Nephron progenitor cell (in vitro differentiated cells): ENCODE measurements at places on chromosomes 4 and X.
A peak's percentile ranks its signal among the peaks of the same experiment; 100 is the strongest.

DNA sequence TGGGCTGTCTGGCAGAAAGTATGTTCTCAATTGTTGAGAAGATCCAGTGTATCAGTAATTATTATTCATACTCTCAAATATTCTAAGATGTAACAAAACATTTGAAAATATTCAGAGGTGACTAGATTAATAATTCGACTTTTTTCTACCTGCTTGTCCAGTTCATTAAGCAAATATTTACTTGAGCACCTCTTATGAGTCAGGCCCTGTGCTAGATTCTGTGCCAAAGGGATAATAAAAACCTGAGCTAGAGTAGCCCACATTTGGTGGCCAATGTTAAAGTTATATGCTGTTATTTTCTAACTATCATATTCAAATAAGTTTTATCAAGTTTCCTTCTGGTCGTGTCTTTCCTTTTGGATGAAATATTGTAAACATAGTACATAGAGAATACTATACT, 58.5 kb downstream of the ARHGAP10 start:
- DNase-seq = no peak

- DNase-seq = no peak
These were observed 114.8 kb upstream of the MAP9 start for GRCh38 chr4:155491336-155492120.

- no peak for DNase-seq
These were observed 23.2 kb upstream of the GAB1 start for GRCh38 chr4:143313521-143313920.

- DNase-seq = no peak
These were observed 56.1 kb upstream of the HELT start for GRCh38 chr4:184962125-184962638.

DNA sequence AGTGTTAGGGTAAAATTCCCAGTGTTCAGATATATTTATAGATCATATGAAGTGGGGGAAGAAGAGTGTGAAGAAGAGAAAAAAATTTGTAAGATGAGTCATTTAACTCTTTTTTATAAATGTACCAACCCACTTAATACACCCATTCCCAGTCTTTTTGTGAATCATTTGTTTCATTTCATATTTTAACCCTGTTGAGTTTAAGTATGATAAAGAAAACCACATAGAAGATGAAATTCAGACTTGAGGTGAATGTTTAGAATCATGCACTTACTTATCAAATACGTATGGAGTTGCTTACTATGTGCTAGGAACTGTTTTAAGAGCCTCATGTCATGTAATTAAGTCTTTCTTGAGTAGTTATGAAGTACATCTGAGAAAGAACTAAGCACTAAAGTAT, 56.6 kb upstream of the DAPP1 start:
- no peak for DNase-seq

DNA sequence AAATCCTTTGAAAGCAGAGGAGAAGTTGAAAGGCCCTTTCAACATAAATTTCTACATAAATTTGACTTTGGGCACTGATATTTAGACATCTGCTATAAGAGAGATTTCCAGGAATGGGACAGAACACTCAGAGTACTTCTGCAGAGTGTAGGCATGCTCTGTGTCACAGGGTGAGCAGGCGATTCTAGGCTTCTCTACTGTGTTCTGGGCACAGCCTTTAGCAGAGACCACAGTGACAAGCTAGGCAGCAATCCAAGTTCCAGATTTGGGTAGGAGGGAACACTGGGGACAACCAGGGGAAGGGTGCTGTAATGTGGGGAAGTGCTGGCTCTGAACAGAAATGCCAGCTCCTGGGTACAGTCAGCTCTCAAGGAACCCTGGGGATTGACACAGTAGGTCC, 6.9 kb downstream of the MAGEA10 start:
- DNase-seq = no peak

DNA sequence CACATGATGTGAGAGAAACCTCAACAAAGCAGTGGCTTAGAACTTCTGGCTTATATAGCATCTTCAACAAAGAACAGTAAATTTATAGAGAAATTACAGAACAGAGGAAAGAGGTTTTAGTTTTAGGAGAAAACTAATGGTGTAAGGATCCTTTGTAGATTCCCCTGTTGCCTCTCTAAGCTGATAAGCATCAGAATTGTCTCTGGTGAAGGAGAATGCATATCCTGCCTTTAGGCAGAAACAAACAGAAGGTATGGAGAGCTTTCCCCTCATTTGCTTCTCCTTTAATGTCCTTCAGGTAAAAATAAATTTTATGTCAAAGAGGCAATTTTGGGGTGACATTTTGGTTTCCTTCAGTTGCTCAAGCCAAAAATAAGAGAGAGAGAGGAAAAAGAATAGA, 625.9 kb downstream of the CCSER1 start:
- no peak for DNase-seq

DNA sequence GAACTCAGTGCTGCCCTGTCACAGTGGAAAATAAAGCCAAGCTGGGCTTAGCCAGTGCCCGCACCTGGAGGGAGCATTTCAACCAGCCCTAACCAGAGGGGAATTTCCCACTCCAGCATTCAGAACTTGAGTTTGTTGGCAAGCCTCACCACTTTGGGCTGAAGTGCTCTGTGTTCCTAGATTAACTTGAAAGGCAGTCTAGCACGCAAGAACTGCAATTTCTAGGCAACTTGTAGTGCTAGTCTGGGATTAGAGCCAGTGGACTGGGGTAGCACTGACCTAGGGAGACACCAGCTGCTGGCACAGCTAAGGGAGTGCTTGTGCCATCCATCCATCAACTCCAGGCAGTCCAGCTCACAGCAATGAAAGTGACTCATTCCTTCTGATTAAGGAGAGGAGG, 1060.6 kb upstream of the GRID2 start:
- DNase-seq = no peak

- peak; percentile 1 for DNase-seq
These were observed 100.5 kb downstream of the CORIN start for GRCh38 chr4:47737326-47737725.

GRCh38 chr4:37693450-37694190, 7.4 kb upstream of the RELL1 start:
- DNase-seq = no peak

DNA sequence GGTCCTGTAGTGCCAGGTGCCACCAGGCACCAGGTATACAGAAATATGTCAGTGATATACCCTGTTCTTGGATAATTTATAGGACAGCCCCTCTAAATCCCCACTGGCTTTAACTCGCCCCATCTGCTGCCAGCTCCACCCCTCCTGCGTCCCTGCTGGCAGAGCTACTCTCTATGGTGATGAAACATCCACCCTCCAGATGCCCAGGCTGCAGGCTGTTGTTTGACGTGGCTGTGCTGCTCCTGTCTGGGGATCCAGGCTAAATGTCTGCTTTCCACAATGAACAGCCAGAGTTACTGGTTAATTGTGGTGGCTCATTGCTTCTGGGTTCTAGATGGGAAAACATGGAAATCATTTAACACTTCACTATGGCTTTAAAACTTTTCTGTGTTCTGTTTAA, 12.9 kb downstream of the NHSL2 start:
- DNase-seq = no peak

GRCh38 chrX:2705046-2705832, 14.1 kb downstream of the CD99 start:
- no peak for DNase-seq

- DNase-seq = no peak
These were observed 264.1 kb downstream of the CBLL2 start for GRCh38 chrX:22536746-22537304.

DNA sequence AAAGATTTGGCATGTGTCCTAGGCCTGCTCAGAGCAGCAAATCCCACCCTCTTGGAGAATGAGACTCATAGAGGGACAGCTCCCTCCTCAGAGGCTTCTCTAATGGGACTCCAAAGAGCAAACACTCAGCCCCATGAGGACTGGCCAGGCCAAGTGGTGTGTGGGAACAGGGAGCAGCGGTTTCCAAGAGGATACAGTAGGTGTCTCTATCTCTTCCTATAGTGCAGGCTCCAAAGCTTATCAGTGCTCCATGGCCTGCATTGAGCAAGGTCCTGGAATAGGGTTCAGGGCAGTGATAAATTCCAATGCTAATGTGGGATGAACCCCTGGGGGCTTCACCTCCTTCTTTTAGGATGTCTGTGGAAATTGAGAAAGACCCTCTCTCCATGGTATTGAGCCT, 15.7 kb upstream of the MAGEA10 start:
- DNase-seq = no peak

GRCh38 chr4:1802151-1802715, 9.1 kb downstream of the FGFR3 start:
- no peak for DNase-seq

DNA sequence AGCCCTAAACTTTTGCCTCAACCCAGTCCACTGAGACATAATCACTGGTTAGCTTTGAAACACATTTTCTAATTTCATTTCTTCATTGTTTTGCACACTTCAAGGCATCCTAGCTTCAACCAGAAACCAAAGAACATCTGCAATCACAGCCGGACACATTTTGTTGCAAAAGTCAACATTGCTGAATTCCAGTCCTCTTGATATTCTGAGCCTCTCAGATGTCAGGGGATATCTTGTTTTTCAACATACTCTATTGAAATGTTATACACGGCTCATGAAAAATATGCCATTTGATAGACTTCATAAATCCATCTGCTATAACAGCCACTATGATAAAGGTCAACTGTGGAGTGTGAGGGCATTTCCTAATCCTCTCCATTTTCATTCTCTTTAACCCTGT, 241.6 kb upstream of the PUDP start:
- no peak for DNase-seq

DNA sequence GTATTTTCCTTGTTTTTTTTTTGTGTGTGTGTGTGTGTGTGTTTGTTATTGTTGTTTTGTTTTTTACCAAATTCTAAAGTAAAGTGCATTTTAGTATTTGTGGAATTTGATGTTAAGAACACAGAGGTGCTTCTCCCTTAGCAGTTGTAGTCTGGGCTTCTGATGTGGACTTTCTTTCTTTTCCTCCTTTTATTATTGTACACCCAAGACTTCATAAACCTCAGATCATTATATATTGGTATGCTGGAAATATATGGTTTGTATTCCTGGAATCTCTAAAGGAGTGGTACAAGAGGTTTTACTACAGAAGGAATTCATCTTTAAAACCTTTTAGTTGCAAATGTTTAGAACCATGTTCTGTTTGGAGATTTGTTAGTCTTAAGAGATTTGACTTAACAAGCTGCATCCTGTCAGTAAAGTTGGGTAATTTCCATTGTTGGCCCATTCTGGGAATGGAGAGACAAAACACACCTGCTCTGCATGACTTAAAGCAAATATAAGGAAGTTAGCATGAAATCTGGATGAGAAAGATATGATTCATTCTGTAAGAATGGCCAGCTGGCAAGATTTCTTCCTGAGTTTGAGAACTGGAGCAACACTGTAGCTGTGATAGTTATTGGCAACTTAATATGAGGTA, 64.0 kb downstream of the SMAD1 start:
- DNase-seq = no peak

- DNase-seq = no peak
These were observed 71.3 kb upstream of the SPRY1 start for GRCh38 chr4:123325241-123325681.

GRCh38 chrX:64456828-64457227, 61.6 kb upstream of the MTMR8 start:
- DNase-seq = no peak

DNA sequence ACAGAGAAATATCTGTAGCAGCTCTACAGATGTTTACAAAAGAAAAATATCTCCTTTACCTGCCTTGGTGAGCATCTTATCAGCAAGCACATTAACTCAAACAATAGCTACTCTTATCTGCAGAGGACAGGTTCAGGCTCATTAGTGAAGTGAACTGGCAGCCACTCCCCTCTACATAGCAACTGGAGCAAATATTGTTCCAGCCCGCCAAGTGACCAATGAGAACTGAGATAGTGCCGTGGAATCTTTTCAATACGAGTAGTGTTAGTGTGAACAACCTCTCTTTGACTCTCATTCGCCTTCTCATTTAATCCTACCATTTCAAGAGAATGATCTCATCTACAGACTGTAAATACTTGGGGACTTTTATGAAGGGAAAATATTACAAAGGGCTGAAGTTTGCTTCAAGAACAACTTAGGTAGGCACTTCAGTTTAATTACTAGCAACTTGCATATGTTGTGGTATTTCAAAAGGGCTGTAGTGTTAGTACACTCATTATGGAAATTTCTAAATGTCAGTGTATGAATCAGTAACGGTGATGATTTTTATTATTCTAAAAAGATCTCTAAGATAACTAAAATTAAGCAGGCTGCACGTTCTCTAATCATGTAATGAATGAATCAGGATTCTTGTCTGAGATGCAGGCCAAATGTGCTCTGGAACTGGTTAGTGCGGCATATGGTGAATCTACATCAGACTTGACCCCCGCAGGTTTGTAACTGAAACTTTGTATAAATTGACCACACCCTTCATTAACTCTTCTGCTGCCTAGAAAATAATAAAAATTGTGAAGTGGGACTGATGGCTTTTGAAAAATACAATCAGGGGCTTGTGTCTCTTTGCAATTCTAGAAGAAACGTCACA, 72.4 kb downstream of the PALLD start:
- DNase-seq = no peak

GRCh38 chr4:1216869-1217294, 32.0 kb downstream of the CTBP1 start:
- no peak for DNase-seq

DNA sequence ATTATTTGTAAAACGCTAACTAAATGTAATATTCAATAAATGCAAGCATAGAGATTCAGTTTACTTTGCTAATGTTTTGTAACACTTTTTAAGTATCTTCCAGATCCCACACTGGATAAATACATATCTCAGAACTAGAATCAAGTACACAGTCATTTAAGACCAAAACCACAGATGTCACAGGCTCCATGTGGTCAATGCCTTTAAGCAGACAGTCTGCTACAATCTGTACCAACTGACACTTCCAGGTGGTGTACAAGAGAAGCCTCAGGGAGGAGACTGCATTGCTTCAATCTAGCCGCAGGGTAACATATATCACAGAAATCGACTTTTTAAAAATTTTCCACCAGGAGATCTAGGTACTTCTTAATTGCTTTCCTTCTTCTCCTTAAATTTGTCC, 229.6 kb upstream of the DIAPH2 start:
- no peak for DNase-seq

- no peak for DNase-seq
These were observed 1.7 kb downstream of the CD38 start for GRCh38 chr4:15779809-15780208.

GRCh38 chr4:43047058-43047457, 154.5 kb downstream of the GRXCR1 start:
- DNase-seq = no peak

GRCh38 chr4:84585251-84585650, 2.3 kb downstream of the CDS1 start:
- DNase-seq = no peak
